ENCODE measurements at places on chromosomes 4 and X. TPM values are rescaled to one million over a fixed set of nuclear protein-coding genes. Genes with fewer than 3 reads are reported as not detected.

CENPVL2 gene
- total RNA-seq, result 3.3 TPM

CSN1S1 gene
- 0.41 TPM for total RNA-seq

PNMA6A gene
- 23.2 TPM for total RNA-seq

TMEM35A gene
- total RNA-seq, result 98.2 TPM

YIPF7 gene
- total RNA-seq, result 4.5 TPM

ASB9 gene
- total RNA-seq, result 0.82 TPM

PRSS12 gene
- 24.9 TPM for total RNA-seq

CNGA1 gene
- 0.41 TPM for total RNA-seq

ARHGAP36 gene
- 0.41 TPM for total RNA-seq

RAI2 gene
- total RNA-seq, result 2.9 TPM

ZCCHC18 gene
- total RNA-seq, result 10.2 TPM

STOX2 gene
- total RNA-seq, result 35.1 TPM

ETNPPL gene
- 0.41 TPM for total RNA-seq

MAGEA8 gene
- not detected for total RNA-seq

STPG2 gene
- total RNA-seq, result 7.3 TPM

QRFPR gene
- 1.6 TPM for total RNA-seq

TAF7L gene
- 0.41 TPM for total RNA-seq

TMEM156 gene
- total RNA-seq, result 0.41 TPM

ODAPH gene
- not detected for total RNA-seq

TLR10 gene
- 1.6 TPM for total RNA-seq

RASGEF1B gene
- 48.1 TPM for total RNA-seq

STK32B gene
- total RNA-seq, result 57.5 TPM

MAP9 gene
- 36.7 TPM for total RNA-seq

CFI gene
- 4.5 TPM for total RNA-seq

HS3ST1 gene
- total RNA-seq, result 6.9 TPM

GPR173 gene
- 21.2 TPM for total RNA-seq

NUDT10 gene
- total RNA-seq, result 49.3 TPM

PABPC1L2B gene
- total RNA-seq, result not detected

NOA1 gene
- 19.6 TPM for total RNA-seq

DGAT2L6 gene
- total RNA-seq, result not detected

TRMT44 gene
- 11.8 TPM for total RNA-seq

GIMD1 gene
- not detected for total RNA-seq

CT45A10 gene
- not detected for total RNA-seq

GSX2 gene
- 3.3 TPM for total RNA-seq

FAM241A gene
- total RNA-seq, result 6.5 TPM

AFF1 gene
- total RNA-seq, result 2.9 TPM

BBS12 gene
- 16.3 TPM for total RNA-seq

CT45A5 gene
- not detected for total RNA-seq

TBC1D8B gene
- 0.41 TPM for total RNA-seq

PDZD4 gene
- total RNA-seq, result 165 TPM

TMA16 gene
- total RNA-seq, result 15.9 TPM

VEGFC gene
- 1.6 TPM for total RNA-seq

FAM47E gene
- total RNA-seq, result 4.1 TPM

SOD3 gene
- total RNA-seq, result not detected

RELL1 gene
- total RNA-seq, result 38.7 TPM

APLN gene
- 2.4 TPM for total RNA-seq

KCND1 gene
- 0.41 TPM for total RNA-seq

ZFP92 gene
- 0.82 TPM for total RNA-seq

AMOT gene
- 12.6 TPM for total RNA-seq

All from frontal cortex (tissue), 4 donors.